Fibroblast of the aortic adventitia (primary cell): ENCODE measurements at places on chromosomes 4 and X. TPM values are rescaled to one million over a fixed set of nuclear protein-coding genes. Genes with fewer than 3 reads are reported as not detected.

GRCh38 chr4:175306436-175306835 lies 388.3 kb downstream of the ADAM29 start:
- no peak for DNase-seq

GRCh38 chr4:112279025-112279881 lies 6.5 kb downstream of the TIFA start:
- no peak for DNase-seq

DNA sequence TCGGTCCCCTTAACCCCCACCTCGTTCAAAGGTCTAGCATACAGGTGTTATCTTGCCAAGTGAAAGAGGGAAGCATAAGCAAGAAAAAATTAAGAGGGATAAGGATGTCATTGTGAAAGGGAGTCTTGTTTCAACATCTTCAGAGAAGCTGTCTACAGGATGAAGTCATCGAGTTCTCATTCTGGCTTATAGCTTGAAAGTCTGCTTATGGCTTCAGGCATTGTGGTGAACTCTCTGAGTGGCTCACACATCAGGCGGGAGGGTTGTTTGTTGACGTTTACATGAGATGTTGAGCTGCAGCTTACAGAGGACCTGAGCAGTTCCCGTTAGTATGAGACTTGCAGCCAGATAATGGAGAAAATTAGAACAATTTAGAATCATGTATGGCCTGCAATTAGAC lies 16.6 kb downstream of the MAGEA9B start:
- DNase-seq: peak; percentile 54

DNA sequence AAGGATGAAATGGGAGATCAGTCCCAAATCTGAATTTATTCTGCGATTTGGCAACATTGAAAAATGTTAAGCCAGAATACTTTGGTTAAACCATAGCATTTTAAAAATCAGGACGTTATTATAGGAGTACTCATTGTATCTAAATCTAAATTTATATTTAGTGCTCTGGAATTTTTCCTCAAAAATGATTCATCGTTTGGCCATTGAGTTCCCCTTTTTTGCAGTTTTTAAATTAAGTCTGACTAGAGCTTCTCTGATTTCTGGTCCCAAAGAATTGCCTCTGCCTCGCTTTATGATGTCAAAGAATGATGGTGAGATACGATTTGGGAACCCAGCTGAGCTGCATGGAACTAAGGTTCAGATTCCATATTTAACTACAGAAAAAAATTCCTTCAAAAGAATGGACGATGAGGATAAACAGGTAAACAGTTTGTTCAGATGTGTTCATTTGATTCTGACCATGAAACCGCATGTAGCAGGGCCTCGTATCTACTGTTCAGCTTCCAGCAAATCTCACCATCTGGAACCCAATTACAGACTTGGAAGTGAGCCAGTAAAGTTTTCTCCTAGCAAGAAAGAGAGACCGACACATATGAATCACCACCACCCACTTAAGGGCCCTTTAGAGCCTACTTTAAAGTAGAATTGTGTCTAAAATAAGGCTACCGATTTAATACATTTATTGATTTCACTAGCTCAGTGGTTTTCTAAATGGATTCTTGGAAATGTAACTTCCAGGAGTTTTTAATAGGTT lies 75.6 kb downstream of the REPS2 start:
- DNase-seq: peak; percentile 44

GRCh38 chr4:182604161-182604622 lies 313.0 kb downstream of the DCTD start:
- DNase-seq: peak; percentile 43

- peak; percentile 65 for DNase-seq
These were observed 31.6 kb downstream of the SYNPO2 start for GRCh38 chr4:118920247-118920646.

The MAGEH1 gene
- 11.4 and 26.1 TPM in 2 replicates for total RNA-seq

DNA sequence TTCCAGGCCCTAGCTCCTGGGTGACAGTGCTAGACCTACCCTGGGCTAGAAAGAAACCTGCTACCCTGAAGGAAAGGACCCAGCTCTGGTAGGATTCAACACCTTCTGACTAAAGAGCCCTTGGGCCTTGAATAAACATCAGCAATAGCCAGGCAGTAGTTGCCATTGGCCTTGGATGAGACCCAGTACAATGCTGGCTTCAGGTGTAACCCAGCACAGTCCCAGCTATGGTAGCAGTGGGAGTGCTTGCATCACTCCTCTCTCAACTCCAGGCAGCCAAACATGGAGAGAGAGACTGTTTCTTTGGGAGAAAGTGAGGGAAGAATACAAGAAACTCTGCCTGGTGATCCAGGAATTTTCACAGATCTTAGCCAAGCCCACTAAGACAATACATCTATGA lies 73.5 kb upstream of the CXorf66 start:
- no peak for DNase-seq

The NAT8L gene
- 0.09 and 0.25 TPM in 2 replicates for total RNA-seq

The CLDN22 gene
- total RNA-seq: under 0.01 TPM in 1 of 2 replicates, not detected in the other

- DNase-seq: no peak
These were observed 609.8 kb downstream of the ZNF674 start for GRCh38 chrX:45935408-45935807.

GRCh38 chr4:74659576-74660411 lies 134.5 kb downstream of the BTC start:
- peak; percentile 99 for DNase-seq

The CXCL5 gene
- total RNA-seq: 0.36 and 2.2 TPM in 2 replicates

The HGFAC gene
- total RNA-seq: not detected in 2 replicates

- no peak for DNase-seq
These were observed 1626.4 kb downstream of the C4orf33 start for GRCh38 chr4:130722361-130722760.

The IQCM gene
- 0.16 and 0.27 TPM in 2 replicates for total RNA-seq

DNA sequence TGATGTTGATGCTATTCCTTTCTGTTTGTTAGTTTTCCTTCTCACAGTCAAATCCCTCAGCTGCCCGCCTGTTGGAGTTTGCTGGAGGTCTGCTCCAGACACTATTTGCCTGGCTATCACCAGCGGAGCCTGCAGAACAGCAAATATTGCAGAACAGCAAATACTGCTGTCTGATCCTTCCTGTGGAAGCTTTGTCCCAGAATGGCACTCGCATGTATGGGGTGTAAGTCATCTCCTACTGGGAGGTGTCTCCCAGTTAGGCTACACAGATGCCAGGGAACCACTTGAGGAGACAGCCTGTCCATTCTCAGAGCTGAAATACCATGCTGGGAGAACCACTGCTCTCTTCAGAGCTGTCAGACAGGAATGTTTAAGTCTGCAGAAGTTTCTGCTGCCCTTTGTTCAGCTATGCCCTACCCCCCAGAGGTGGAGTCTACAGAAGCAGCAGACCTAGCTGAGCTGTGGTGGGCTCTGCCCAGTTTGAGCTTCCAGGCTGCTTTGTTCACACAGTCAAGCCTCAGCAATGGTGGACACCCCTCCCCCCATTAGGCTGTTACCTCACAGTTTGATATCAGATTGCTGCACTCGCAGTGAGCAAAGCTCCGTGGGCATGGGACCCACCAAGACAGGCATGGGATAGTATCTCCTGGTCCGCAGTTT lies 74.9 kb downstream of the SPIN3 start:
- no peak for DNase-seq

DNA sequence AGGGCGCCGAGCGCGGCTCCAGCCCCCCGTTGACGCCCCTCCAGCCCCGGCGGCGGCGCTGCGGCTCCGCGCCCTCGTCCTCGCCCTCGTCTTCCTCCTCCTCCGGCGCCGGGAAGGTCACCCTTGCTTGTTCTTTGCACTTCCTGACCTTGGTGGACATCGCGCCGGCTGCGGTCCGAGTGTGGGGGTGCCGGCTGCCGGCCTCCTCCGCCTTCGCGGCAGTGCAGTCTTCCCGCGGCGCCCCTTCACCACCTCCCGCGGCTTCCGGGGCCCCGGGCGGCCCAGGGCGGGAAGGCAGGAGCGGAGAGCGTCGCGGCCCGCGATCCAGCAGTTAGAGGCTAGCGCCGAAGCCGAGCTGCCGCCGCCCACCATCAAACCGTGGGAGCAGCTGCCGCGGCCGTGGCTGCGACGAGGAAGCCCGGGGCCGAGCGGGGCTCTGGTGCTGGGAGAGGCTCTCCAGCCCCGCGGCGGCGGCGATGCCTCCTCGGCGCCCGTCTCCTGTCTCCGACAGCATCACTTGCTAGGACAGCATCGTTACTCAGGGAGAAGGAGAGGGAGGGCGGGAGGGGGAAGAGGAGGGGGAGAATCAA lies at the start of gene TRPC3:
TRPC3 (minus strand) TSS at position 540 of the 590 bp plus-strand sequence; CDS start at position 160, 380 bp downstream.
- no peak for DNase-seq

The CT45A5 gene
- total RNA-seq: not detected in 2 replicates

GRCh38 chr4:96170198-96170597 lies 330.3 kb downstream of the PDHA2 start:
- DNase-seq: no peak

The HAND2 gene
- 31.3 TPM in 2 replicates for total RNA-seq

GRCh38 chrX:69293776-69294601 lies 128.7 kb upstream of the PJA1 start:
- DNase-seq: no peak

DNA sequence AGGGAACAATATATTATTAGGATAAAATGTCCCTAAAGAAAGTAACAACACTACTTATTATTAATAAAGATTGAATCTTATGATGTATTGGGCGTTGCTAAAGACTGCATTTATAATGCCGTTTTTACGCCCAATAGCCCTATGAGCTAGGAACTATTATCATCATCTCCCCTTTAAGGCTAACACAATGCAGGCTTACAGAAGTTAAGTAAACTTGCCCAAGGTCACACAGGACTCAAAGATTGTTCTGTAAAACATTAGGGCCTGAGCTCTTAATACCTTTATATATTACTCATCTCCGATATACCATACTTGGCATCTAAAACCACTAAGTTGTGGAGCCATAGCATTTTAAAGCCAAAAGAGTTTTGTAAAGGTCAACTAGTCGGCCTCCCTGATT lies 149.5 kb downstream of the FAM13A start:
- DNase-seq: no peak

DNA sequence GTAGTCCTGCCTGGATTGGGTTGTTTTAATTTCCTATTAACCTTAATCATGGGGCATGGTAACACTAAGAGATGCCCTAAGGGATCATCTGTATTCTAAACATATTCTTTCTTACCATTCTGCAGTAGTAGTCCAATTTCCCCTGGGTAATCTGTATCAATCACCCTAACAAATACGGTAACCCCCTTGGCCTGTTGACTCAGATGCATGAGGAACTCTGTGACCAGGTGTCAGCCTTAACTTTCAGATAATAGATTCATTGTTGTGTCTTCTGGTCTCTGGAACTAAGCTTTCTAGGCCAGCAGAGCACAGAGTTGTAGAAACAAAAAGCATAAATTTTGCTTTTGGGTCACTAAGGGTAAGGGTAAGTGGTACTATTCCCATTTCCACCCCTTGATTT lies 13.1 kb upstream of the BANK1 start:
- DNase-seq: no peak
